ENCODE measurements at places on chromosomes 5 and 9.

GRCh38 chr9:127803507-127804352, 1.0 kb downstream of the FPGS start:
- peak; percentile 28 for DNase-seq

DNA sequence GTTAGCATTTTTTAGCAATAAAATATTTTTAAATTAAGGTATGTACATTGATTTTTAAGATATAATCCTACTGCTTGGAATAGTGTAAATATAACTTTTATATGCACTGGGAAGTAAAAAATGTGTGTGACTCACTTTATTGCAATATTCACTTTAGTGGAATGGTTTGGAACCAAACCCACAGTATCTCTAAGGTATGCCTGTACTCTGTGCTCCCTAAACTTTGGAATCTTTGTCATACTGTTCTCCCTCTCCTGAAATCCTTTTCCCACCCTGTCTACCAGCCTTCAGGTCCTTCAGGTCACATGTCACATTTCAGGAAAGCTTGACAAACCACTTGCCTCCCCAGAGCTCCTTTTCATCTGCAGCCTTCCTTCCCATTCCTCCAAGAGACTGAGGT, 308.7 kb downstream of the SPOCK1 start:
- no peak for DNase-seq

DNA sequence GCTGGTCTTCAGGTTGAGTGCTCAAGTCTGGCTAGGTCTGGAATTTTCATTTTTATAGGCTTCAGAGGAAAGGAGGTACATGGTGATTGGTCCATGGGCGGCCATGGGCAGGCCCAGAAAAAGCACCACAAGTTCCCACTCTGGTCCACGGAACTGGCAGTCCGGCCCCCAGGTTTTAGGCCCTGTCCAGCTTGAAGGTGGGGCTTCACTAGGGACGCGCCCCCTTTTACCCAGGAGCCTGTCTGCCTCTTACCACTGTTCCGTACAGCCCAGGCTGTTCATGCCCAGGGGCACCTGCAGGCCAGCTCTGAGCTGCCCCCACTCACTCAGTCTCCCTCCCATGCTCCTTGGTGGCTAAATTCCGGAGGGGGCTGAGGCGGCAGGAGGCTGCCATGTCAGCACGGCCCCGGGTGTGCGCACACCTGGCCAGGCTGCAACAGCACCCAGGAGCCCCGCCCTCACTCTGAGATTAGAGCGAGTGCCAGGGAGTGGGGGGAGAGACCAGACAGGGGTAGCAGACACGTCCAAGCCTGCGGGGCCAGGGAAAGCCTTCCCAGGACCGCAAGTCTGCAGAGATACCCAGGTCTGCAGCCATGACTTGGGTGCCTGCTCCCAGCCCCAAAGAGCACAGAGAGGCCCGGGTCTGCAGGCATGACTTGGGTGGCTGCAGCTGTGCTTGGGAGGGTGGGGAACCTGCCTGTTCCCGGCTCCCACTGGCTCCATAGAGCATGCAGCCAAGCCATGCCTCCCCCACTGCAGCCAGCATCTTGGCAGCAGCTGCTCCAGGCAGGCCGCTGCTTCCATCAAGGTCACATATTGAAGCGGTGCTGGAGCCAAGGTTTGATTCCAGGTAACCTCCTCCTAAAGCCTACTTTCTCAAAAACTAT, 390.2 kb upstream of the SGCD start:
- DNase-seq = no peak

DNA sequence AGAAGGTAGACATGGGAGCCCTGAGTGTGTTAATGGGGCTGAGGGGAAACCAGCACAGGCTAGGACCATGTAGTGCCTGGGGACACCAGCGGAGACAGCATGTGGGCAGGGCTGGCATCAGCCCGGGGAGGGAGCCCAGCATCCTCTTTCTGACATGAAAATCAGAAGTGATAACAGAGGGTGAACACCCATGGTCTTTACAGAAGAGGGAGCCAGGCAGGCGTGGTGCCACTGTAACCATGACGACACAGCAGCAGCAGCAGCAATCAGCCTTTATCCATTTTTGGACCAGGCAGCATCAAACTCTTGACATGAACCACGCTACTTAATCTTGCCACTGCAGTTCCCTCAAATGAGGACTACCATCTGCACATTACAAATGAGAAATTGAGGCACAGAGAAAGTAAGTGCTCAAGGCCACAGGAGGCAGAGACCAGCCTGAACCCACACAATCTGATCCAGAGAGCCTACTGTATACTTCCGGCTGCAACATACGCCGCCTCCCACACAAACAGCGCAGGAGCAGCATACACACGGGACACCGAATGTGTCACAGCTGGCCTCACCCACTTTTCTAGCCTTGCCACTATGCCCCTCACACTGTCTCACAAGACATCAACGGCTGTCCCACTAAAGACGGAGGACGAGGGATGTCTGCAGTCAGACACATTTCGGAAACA, 23.8 kb downstream of the CAMSAP1 start:
- no peak for DNase-seq

DNA sequence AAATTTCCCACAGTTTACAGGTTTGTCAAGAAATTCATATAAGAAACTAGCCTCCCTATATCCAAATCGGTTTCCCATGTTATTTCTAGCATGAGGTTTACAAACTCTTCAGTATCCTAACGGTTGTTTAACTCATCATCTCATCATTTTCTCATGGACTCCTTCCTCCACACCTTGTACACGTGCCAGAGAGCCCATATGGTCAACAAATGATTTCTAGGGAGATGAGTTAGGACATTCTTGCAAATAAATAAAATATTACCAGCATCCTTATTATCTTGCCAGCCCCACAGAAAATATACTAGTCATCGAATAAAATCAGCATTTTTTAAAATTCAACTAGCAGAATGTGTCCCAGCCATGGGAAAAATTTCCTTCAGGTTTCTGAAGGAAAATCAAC, 285.2 kb downstream of the EBF1 start:
- no peak for DNase-seq

DNA sequence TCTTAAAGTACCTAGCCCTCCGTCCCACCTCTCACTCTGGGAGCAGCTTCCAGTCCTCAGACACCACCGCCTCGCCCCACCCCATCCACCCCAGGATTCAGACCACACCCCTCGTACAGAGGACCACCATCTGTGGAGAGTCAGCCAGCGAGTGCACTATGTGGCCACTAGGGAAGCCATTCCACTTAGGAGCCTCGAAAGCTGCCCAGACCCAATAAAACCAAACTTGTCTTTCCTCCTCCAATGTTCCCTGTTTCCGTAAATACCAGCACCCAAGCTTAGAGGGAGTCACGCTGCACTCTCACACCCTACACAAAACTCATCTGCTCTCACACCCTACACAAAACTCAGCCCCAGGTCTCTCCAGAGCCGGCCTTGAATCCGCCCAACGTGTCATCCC, 1.9 kb downstream of the GCNT4 start:
- no peak for DNase-seq

DNA sequence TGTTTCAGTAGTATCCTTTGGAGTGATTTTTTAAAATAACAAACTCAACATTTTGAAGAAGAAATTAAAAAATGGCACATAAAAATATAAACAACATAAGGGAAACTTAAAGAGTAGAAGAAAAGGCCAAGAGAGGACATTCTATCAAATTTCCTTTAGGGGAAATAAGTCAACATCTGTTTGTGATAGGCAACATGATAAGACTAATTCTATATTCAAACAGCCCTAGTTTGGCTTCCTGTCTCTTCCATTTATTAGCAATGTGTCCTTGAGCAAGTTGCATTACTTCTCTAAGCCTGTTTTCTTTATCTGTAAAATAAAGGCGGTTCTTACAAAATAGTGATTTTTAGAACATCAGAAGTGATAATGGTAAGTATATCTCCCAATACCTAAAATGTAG, 24.7 kb downstream of the TYRP1 start:
- DNase-seq = no peak

GRCh38 chr9:113953531-113953930, 77.4 kb downstream of the ZNF618 start:
- DNase-seq = no peak

DNA sequence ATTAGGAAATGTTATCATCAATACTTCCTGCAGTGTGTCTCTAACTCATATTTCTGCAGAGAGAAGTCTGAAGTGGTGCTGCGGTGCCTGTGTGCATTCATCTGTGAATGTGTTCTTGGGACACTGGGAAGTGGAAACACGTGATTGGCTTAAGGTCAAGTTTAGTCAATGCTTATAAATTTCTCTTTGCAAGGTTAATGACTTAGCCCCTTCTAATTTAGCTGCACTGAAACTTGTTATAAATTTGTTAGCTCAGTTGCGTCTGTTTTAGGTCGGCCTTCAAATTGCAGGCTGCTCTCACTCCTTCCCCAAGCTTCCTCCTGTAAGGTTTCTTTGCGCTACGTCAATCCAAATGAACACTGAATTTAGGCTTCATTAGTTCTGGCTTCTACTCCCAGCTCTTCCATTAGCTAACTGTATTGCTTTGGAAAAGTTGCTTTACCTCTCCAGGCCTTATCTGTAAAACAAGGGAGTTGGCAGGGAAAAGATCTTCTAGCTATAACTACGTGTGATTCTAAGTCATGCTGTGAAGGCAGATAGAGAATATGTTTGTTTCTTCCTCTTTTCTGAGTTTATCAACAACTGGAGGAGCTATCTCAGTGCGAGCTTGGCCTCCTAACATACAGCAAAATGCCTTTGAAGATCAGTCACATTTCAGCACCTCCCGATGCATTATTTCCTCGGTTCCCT, 341.8 kb downstream of the NFIB start:
- no peak for DNase-seq

DNA sequence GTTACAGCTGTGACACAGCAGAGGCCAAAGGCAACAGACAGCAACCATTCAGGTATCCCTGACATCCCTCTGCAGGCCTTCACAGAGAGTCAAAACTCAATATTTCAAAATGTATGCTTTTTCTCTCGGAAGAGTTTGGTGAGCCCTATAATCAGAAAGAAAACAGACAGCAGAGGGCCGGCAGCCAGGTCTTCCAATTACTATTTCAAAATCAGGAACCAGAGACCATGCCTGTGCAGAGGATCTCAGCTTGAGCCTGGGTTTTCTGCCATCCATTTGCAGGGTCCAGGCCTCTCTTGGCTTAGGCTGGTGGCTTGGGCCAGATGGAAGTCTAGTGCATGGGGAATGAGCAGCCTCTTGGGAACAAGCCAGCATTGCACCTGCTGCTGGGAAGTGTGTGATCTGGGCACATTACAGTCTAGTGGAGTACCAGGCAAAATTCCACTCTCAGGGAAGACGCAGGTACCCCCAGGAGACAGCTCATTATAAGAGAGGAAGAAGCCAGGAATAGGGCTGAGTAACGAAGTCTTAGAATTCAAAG, 231.3 kb downstream of the ENC1 start:
- DNase-seq = no peak

- DNase-seq = no peak
These were observed 8.6 kb downstream of the VLDLR start for GRCh38 chr9:2630158-2630557.

DNA sequence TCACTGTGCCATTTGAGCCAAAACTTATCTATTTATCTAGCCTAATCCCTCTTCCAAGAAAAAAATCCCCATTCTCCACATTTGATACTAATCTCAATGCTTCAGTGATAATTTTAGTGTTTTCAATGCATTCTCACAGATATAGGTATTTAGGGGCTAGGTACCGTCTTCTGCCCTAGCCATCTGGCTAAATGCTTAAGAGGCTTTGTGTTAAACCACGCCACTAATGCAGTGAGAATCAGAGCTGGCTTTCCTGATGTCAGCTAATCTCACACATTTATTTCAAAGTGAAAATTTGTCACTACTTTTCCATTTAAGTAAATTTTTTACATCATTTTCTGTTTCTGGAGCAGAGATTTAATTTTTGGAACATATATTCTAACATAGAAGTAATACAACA, 479.7 kb downstream of the MAN2A1 start:
- DNase-seq = no peak

DNA sequence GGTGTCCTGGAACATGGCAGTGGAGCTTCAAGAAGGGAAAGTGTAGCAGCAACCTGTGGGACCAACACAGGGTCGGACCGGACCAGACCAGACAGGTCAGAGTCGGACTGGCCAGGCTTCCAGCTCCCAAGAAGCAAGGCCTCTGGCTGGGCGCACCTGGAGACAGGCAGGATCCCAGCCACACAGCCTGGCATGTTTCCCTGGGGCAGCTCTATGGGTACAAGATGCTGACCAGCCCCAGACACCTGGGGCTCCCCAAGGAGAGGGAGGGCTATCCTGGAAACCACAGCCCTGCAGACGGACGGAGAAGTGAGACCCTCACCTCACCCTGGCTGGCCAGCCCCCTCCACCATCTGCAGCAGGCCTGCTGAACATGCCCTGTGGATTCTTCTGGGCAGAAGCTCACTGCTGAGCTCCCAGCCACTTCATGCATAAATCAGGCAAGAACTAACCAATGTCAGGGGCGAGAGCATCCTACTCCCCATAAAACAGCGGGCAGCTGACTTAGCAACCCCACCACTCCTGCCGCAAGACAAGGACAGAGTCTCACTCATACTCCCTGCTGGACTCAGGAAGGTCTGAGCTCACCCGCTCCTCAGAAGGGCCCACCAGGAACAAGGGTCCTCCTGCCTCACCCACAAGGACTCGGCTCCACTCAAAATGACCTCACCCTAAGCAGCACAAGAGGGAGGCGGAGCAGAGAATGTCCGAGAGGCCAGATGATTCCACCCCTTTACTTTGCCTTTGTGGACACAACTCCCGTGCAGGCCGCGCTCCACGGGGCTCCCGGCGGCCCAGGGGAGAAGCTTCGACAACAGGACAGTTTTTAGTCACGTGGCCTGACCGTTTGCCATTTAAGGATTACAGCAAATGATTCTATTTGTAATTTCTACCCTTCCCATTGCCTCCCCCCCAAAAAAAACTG, 2.9 kb upstream of the DPH7 start:
- no peak for DNase-seq

GRCh38 chr9:99472240-99472915, 250.3 kb downstream of the SEC61B start:
- DNase-seq = no peak

DNA sequence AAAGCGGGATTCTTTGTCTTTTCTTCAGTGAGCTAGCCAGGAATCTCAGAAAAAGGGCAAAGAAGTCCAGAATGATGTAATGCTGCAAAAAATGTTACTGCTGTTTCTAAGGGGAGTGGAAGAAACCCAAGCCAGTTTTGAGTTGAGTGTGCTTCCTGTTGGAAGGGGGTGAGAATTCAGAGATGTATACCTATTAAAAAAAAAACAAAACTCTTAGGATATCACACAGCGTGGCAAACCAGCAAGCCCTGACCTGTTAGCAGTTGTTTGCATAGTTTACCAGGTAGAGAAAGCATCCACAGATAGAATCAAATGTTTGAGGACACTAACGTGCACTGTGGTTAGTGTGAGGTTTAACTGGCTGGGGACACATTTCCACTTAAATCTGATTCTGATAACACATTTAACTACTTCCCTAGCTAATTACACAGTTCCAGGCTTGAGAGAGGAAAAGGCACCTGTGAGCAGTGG, 11.4 kb downstream of the BASP1 start:
- peak; percentile 15 for DNase-seq

DNA sequence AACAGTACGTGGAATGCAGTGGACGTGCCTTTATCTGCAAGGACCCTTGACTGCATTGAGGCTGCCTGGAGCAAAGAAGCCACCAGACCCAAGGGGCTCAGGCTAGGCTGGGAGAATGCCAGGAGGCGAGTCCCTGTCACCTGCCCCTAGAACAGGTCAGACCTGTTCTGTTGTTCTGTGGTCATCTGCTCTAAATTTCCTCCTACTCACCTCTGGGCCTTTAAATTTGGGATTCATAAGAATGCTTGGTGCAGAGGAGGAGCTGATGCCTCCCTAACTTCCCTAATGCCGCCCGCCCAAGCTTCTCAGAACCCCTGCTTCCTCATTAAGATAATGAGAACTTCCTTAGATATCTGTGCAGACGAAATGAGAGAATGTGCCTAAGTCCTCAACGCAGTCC, 32.0 kb downstream of the DAPK1 start:
- DNase-seq = no peak

GRCh38 chr9:92723299-92723625, 41.4 kb downstream of the BICD2 start:
- no peak for DNase-seq
